Endothelial cell of umbilical vein (primary cell): ENCODE measurements at places on chromosomes 6 and 20. TPM values are rescaled to one million over a fixed set of nuclear protein-coding genes. Genes with fewer than 3 reads are reported as not detected.

DNA sequence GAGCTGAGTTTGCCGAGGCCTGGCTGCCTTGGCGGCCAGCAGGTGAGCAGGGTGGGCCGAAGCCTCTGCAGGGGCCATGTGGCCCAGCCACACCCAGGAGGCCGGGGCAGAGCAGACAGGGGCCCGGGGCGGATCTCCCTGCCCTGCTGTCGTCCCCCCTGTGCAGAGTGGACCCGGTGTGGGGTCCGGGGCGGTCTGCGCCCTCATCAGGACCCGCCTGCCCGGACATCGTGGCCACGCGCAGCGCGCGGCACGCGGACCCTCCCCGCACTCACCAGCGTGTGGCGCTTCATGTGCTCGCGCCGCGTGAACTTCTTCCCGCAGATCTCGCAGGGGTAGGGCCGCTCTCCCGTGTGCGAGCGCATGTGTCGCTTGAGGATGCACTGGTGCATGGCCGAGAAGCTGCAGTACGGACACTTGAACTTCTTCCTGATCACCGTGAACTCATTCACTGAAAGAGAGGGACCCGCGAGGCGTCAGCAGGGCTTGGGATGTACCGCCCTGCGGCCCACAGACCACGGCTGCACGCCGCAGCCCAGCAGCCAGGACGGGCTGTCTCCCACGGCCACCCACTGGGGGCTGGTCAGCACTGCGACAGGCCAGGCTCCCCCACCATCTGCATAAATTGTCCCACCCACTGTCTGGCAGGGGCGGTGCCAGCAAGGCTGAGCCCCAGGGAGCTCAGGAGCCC, 13.0 kb downstream of the SLC2A4RG start:
- no peak for DNase-seq

- no peak for DNase-seq
Measured at GRCh38 chr6:118146584-118146983, 239.5 kb downstream of the SLC35F1 start.

- peak; percentile 14 for DNase-seq
Measured at GRCh38 chr20:36092398-36093024, 62.0 kb upstream of the EPB41L1 start.

GRCh38 chr6:147551976-147552375, 43.5 kb downstream of the SAMD5 start:
- DNase-seq = no peak

GRCh38 chr6:152969688-152970418, 13.0 kb downstream of the FBXO5 start:
- no peak for DNase-seq

- no peak for DNase-seq
Measured at GRCh38 chr6:159254186-159254585, 85.0 kb downstream of the FNDC1 start.

- DNase-seq = no peak
Measured at GRCh38 chr6:20927130-20927860, 393.0 kb downstream of the CDKAL1 start.

DNA sequence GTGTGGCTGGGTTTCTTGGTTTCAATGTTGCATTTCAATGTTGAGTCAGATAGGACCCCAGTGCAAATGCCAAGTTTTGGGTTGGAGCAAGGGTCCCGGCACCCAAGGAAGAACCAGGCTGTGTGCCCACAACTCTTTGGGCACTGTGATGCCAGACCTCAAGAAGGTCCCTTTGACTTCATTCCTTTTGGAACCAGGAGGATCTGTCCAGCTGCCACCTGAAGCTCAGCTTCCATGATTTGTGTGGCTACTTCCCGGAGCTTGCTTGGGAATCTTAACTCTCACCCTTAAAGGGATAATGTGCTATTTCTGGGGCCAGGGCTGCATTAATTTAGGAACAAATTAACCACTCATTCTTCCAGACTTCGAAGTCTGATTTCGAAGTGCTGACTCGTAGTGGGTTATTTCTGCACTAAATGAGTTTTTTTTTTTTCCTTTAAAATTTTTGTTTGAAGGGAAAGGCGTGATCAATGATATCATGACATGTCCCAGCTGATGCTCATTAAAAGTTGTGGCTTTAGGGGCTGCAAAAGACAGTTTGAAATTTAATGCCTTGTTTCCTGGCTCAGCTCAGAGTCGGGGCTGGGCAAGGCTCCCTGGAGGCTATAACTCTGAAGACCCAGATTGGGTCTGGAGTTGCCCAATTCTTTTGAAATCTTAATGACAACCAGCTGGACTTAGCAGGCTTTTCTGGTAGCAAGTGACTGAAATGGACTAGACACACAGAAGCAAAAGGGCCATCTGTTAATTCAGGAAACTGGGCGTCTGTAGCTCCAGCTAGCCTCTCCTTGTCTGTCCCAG, 24.0 kb upstream of the PHACTR3 start:
- DNase-seq = no peak

DNA sequence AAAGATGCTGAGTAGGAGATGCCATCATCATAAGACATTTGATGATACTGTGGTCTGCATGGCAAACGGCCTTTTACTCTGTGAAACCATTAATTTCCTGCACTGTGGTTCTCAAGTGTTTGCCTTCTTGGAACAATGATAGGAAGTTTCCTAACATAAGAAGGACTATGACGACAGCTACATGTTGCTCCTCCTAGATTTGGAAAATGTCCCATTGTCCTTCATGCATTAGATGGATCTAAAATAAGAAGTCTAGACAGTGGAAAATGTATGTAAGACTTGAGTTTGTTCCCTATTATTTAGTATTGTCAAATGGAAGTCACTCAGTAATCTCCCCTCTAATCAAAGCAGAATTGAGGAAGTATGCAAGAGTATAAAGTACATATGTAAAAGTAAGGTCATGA, 98.5 kb upstream of the TMEM170B start:
- DNase-seq = peak; percentile 91

DNA sequence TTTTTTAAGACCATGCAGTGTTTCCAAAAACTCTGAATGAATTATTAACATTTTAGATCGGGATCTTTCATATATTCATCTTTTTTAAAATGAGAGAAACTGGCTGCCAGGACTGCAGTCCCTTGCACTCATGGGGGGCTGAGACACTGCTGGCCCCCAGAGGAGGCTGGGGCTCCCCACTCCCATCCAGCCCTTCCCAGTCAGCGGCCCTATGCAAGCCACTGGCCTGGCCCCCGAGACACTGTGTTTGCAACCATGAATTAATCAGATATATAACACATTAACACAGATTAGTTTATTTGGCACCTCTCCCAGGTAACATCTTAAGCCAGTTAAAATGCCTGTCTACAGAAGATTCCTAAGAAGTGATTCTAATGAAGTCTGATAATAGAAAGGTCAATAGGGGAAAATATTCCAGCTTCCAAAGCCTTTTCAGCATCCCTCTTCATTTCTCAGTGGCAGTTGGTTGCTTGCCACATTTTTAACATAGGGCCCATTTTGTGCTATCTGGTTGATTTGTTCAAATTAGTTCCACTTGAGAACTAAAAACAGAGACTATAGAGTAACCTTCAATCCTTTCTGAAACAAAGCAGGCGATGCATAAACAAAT, 184.4 kb upstream of the FBXL4 start:
- no peak for DNase-seq

DNA sequence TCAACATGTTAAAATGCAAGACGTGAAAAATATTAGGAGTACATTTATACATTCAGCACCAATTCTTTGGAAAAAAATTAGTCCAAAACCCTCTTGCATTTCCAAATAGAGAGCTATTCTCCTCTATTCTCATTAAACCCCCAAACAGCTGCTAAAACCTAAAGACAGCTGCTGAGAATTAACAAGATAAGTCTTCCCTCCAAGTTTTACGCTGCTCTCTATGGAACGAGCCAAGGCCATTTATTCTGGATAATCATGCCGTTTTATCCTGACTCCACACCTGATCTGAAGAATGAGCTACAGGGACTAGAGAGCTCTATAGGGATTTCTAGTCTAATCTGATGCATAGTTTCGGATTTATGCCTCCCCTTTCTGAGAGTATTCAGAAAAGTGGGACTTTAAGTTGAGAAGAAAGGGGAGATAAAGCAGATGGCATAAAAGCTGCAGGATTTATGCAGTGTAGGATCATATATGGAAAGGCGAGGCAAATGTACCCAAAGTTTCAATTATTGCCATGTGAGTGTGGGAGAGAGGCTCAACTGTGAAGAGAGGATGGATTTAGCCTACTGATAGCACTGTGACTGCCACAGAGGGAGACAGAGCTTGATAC, 64.7 kb upstream of the HS3ST5 start:
- no peak for DNase-seq

DNA sequence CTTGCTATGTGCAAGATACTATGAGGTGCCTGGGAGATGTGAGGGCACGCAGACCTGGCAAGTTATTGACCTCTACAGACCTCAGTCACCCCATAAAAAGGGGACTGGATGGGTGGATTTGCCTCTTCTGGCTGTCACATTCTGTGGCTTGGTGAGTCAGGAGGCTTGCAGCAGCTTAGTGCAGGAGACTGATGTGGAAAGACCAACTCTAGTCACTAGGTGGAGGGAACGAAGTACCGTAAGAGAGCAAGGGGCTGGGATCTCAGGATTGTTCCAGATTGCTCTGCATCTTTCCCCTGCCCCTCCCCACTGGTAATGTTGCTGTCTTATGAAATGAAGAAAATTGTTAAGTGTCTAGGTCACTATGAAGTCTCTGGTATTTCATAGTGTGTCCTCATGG, 3.3 kb downstream of the MAPRE1 start:
- DNase-seq = no peak

GRCh38 chr6:135195041-135195440, 13.9 kb downstream of the MYB start:
- DNase-seq = no peak

- DNase-seq = no peak
Measured at GRCh38 chr6:321536-322258, 29.4 kb downstream of the DUSP22 start.

GRCh38 chr6:83920017-83920416, 60.5 kb downstream of the CYB5R4 start:
- no peak for DNase-seq

- no peak for DNase-seq
Measured at GRCh38 chr20:16806886-16807285, 58.7 kb downstream of the OTOR start.

- DNase-seq = no peak
Measured at GRCh38 chr6:106167096-106167814, 81.1 kb downstream of the PRDM1 start.

- no peak for DNase-seq
Measured at GRCh38 chr6:112911959-112912358, 564.8 kb downstream of the RFPL4B start.

- DNase-seq = no peak
Measured at GRCh38 chr6:136792095-136792409, 225 bp downstream of the MAP3K5 start.

GRCh38 chr6:144115219-144115618, 19.8 kb upstream of the SF3B5 start:
- DNase-seq = no peak

GRCh38 chr6:7239590-7239948, 73.4 kb downstream of the SSR1 start:
- DNase-seq = no peak

GRCh38 chr20:52168116-52168515, 23.5 kb downstream of the ZFP64 start:
- DNase-seq = no peak

DNA sequence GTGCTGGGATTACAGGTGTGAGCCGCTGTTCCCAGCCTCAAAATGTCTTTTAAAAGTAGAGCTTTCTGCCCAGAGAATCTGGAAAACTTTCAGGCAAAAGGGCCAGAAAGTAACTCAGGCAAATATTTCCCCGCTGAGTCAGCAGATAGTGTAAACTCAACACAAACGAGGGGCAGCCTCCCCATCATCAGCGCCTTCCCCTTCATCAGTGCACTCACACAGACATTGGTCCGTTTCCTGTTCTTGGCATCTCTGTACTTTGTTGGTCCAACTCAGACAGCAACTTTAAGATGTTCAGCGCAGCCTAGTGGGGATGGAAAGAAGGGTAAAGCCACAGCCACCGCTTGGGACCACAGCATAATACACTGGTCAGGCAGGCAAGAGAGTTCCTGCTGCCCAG, 69.5 kb downstream of the CSE1L start:
- no peak for DNase-seq

DNA sequence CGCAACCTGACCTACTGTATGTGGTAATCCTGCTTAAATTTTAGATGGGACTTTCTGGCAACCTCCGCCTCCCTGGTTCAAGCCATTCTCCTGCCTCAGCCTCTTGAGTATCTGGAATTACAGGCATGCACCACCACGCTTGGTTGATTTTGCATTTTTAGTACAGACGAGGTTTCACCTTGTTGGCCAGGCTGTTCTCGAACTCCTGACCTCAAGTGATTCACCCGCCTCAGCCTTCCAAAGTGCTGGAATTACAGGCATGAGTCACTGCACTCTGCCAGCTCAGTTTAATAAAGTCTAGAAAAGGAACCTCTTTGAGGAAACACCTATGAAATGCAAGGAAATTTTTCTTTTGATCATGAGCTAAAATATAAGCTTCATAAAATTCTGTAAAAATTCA, 9.0 kb upstream of the PLCB4 start:
- DNase-seq = no peak

DNA sequence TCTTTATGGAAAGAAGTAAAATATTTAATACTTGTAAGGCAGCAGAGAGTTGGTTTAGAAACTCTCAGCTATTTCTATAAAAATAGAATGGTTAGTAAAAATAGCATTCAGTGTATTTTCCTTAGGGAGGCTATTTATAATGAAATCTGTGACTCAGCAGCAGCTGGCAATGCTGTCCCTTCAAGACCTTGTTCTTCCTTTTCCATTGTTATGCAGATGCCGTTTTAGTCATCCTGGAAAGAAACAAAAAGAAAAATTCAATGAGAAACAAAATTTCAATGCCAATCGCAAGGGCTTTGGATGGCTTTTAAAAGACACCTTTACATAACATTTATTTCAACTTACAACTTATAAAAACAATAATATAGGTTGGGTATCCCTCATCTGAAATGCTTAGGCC, 17.5 kb downstream of the MPC1 start:
- DNase-seq = peak; percentile 85

- no peak for DNase-seq
Measured at GRCh38 chr6:22637782-22638181, 68.4 kb downstream of the HDGFL1 start.

The SLC24A3 gene
- not detected in 2 replicates for polyA plus RNA-seq

The GNAS-AS1 gene
- 0.11 TPM in 1 of 2 replicates, not detected in the other for polyA plus RNA-seq

The ARMC2 gene
- polyA plus RNA-seq = 1.6 and 1.7 TPM in 2 replicates

The COL9A3 gene
- 0.19 and 0.46 TPM in 2 replicates for polyA plus RNA-seq

The PDYN gene
- polyA plus RNA-seq = not detected in 2 replicates

The GNMT gene
- polyA plus RNA-seq = 0.41 and 0.70 TPM in 2 replicates

The BCAS1 gene
- not detected in 2 replicates for polyA plus RNA-seq

The ZNF341 gene
- polyA plus RNA-seq = 4.9 and 5.5 TPM in 2 replicates

The ANKEF1 gene
- polyA plus RNA-seq = 0.58 and 0.65 TPM in 2 replicates

The LRRC73 gene
- polyA plus RNA-seq = 0.11 and 0.14 TPM in 2 replicates

The ZNF831 gene
- polyA plus RNA-seq = not detected in 2 replicates

The HLA-DMA gene
- 7.7 and 10.9 TPM in 2 replicates for polyA plus RNA-seq

The BMP2 gene
- 5.5 and 7.1 TPM in 2 replicates for polyA plus RNA-seq

The FAM8A1 gene
- polyA plus RNA-seq = 4.3 and 4.8 TPM in 2 replicates

The FOXQ1 gene
- polyA plus RNA-seq = not detected in 2 replicates

The SLC17A1 gene
- not detected in 2 replicates for polyA plus RNA-seq
